IPS-NIHi11 (cell line): ENCODE measurements at places on chromosomes 12 and 14.

- no peak for DNase-seq
Observed at GRCh38 chr12:40105265-40105514, 691 bp downstream of the SLC2A13 start.

DNA sequence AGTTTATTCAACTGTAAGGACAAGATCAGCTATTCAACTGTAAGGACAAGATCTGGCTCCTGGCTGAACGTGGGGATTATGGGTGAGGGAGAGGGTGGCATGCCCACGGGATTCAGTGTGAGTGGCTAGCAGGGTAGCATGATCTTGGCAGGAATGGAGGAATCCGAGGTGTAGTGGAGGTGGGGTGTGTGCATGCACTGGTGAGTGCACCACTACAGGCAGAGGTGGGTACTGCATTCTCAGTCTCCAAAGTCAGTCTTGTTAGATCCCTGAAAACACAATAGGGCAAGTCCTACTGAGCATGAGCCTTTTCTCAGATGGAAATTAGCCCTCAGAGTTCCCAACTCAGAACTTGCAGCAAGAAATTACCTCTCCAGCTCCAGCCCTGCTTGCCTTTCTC, 32.2 kb upstream of the DCD start:
- DNase-seq: peak; percentile 82

DNA sequence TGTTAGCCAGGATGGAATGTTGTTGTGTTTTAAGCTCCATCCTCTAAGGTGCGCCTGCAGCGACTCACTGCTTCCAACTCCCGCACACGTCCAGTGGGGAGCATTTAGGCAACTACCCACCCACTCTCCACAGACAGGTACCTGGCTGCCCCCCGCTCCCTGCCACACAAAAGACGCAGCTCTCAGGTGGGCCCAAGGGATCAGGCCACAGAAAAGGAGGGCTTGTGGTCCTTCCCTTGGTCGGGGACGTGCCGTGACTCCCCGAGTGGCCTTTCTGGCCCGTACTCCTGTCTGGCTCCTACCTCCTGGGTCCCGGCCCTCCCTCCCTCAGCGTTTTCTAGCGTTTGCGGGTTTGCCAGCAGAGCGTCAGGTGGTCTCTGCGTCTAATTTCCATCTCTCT, 16.2 kb downstream of the TEDC1 start:
- no peak for DNase-seq

DNA sequence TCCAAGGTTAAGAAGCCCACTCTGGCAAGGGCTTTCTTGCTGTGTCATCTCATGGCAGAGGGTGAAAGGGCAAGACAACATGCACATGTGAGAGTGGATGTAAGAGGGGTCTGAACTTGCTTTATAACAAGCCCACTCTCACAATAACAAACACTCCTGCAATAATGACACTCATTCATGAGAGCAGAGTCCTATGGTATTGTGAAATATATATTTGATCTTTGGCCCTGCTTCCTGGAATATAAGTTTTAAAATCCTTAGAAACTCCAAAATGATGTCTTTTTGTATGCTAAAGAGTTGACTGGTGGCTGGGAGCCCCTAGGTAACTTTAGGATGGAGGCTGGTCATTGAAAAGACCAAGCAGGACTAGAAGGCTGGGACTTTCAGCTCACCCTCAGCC, 51.8 kb downstream of the TSPAN8 start:
- no peak for DNase-seq

DNA sequence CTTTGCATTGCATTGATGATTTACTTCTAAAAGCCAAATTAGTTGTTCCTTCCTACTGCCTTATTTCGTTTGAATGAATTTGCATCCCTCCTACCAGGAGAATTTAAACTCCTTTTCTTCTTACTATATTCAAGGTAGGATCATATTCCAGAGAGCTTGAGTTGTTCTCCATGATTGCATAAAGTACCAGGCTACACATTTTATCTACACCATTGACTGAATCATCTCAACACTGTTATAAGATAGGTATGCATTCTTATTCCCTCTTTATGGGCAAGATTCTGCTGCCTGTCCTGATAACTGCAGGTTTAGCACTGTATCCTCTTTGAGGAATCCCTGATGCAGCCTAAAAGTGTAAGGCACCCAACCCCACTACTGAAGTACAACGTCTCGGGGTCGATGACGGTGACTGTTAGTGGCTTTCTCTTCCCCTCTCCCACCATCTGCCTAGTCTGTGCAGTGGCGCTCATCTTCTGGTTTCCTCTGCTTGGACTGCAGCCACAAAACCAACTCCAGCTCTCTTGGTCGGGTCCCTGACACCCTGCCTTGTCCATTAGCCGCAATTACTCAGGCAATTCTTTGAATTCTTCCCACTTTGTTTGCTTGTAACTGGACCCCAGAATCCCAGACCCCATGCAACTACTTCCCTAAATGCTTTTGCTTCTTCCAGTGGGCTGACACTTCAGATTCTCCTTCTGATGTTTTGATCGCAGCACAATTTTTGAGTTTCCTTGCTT, 44.4 kb upstream of the STXBP6 start:
- DNase-seq: no peak
